ENCODE measurements at places on chromosomes 16 and 17. TPM values are rescaled to one million over a fixed set of nuclear protein-coding genes. Genes with fewer than 3 reads are reported as not detected.

Gene SULT1A1
- 12.0 TPM for total RNA-seq

Gene SGSH
- 9.9 TPM for total RNA-seq

Gene OR1A1
- total RNA-seq: not detected

Gene CSH2
- not detected for total RNA-seq

Gene CHST6
- 0.69 TPM for total RNA-seq

Data from skin of body (tissue), 3 donors.